ENCODE measurements at places on chromosomes 4 and X. TPM values are rescaled to one million over a fixed set of nuclear protein-coding genes. Genes with fewer than 3 reads are reported as not detected.

ZGRF1 gene
- total RNA-seq = 34.4 TPM

DNA sequence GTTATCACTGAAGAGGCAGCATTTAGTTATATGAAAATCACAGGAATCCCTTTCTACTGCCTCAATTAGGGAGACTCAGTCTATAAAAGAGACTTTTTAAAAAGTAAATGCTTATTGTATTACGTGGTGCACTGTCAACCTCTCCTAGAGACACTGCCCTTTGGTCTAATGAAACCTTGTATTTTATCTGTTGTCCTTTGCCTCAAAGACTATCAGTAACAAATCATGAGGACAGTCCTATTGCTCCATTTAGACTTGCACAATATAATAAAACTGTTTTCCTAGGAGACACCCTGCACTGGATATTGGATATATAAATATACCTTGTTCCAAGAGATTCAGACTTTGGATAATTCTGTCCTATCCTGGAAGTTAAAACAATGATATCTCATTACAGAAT is 34.2 kb downstream of the VCX3A start:
- no peaks in the 10 kb centered on the region for H3K4me1 ChIP-seq
- no peak overlapping the region for H3K27ac ChIP-seq
- no peaks in the 10 kb centered on the region for H3K27me3 ChIP-seq
- no peak overlapping the region for H3K4me3 ChIP-seq
- no peaks in the 10 kb centered on the region for H3K36me3 ChIP-seq

DNA sequence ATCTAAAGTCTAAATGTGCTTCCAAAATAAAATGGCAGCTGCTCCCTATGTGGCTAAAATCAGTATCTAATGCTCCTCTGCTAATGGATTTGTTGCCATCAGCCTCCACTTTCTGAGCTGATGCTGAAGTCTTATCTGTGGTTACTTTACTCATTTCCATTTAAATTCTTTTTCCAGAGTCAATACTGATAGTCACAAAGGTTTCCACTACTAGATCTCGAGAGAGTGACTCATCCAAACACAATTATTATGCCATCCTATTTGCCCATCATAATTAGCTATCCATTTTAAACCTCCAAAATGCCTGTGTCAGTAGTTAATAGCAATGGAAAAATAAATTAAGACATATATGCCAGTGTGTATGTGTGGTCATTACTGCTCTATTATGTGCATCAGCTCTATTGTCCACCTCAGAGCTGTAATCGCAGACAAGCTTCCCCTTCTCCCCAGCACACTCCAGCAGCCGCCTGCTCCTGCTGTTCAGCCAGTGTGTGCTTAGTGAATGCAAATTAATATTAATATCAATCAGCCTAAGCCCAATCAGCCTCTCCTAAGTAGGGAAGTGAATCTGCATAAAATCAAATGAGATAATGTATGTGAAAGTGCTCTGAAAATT is 199.8 kb upstream of the ZIC3 start:
- H3K36me3 ChIP-seq = no peaks in the 10 kb centered on the region
- no peak for DNase-seq
- no peak overlapping the region for H3K4me3 ChIP-seq
- H3K27ac ChIP-seq = no peak overlapping the region

TLR2 gene
- total RNA-seq = 1.1 TPM

- H3K4me3 ChIP-seq = no peak overlapping the region
- H3K4me1 ChIP-seq = peaks cover 30% of the 10 kb centered on the region
- DNase-seq = no peak
- peaks cover 65% of the 10 kb centered on the region for H3K36me3 ChIP-seq
- H3K27me3 ChIP-seq = no peaks in the 10 kb centered on the region
Observed at GRCh38 chr4:77022560-77023179, 53.1 kb downstream of the CCNI start.

DNA sequence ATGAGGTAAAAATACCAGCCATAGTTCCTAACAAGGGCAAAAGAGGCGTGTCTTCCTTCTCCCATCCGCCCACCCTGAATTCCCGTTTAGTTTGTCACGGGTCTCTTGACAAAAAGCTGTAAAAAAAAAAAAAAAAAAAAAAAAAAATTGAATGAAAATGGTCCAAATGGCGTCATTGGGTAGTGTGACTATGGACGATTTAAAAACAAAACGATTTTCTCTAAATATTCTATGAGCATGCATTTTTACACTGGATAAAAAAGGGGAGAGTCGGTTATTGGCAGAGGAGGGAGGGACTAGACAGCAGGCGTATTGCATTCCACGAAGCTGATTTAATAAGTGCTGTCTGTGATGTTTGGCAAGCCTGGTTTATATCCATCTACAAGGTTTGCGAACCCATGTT is at the start of gene FAM133A:
TSS of gene FAM133A (plus strand) at position 338 of the 403 bp plus-strand sequence. CDS start 35,214 bp downstream, outside the sequence.
- no peak for DNase-seq
- peak within 1 kb of the TSS; percentile 86 for H3K4me3 ChIP-seq
- no peaks in the 10 kb centered on the region for H3K36me3 ChIP-seq
- H3K27me3 ChIP-seq = no peaks in the 10 kb centered on the region
- peaks cover 7% of the 10 kb centered on the region for H3K4me1 ChIP-seq

GRCh38 chr4:147247579-147247978 is 233.3 kb upstream of the EDNRA start:
- no peaks in the 10 kb centered on the region for H3K36me3 ChIP-seq
- no peaks in the 10 kb centered on the region for H3K27me3 ChIP-seq
- DNase-seq = no peak
- H3K4me1 ChIP-seq = no peaks in the 10 kb centered on the region

GRCh38 chr4:169136796-169137557 is 126.9 kb upstream of the CBR4 start:
- DNase-seq = no peak
- H3K4me3 ChIP-seq = no peak overlapping the region
- H3K4me1 ChIP-seq = no peaks in the 10 kb centered on the region
- no peaks in the 10 kb centered on the region for H3K27me3 ChIP-seq

PTCHD1 gene
- not detected for total RNA-seq

DNA sequence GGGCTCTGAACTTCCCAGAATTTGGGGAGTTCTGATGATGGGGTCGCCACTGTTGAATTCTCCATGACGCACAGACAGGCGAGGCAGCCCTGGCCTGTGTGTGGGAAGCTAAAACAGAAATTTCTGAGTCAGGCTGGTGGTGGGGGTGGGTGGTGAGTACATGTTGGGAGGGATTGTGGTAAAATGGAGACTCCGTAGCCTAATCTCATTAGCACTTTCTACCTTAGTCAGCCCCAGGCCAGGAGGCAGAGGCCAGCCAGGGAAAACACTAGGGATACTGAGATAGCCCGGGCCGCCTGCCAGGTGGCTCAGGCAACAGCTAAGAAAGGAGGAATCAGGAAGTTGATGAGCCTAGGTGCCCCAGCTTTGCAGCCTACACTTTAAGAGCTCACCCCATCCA is 39.3 kb upstream of the NHSL2 start:
- no peak overlapping the region for H3K4me3 ChIP-seq
- no peak overlapping the region for H3K27ac ChIP-seq
- H3K27me3 ChIP-seq = peaks cover 17% of the 10 kb centered on the region

RBM47 gene
- total RNA-seq = 0.22 TPM

- no peak for DNase-seq
- no peak overlapping the region for H3K4me3 ChIP-seq
- H3K27ac ChIP-seq = no peak overlapping the region
- H3K27me3 ChIP-seq = peaks cover 7% of the 10 kb centered on the region
- peaks cover 2% of the 10 kb centered on the region for H3K4me1 ChIP-seq
Observed at GRCh38 chr4:76525751-76526150, 90.7 kb downstream of the SHROOM3 start.

- H3K4me1 ChIP-seq = no peaks in the 10 kb centered on the region
- H3K36me3 ChIP-seq = no peaks in the 10 kb centered on the region
- DNase-seq = no peak
- no peak overlapping the region for H3K27ac ChIP-seq
Observed at GRCh38 chr4:2451036-2451520, 17.8 kb upstream of the RNF4 start.

USP17L19 gene
- not detected for total RNA-seq

- no peak for DNase-seq
- peaks cover 5% of the 10 kb centered on the region for H3K4me1 ChIP-seq
- no peak overlapping the region for H3K27ac ChIP-seq
Observed at GRCh38 chr4:174248407-174248806, 35.1 kb downstream of the FBXO8 start.

- no peak for DNase-seq
- H3K4me3 ChIP-seq = no peak overlapping the region
- no peaks in the 10 kb centered on the region for H3K36me3 ChIP-seq
- no peaks in the 10 kb centered on the region for H3K27me3 ChIP-seq
- H3K27ac ChIP-seq = no peak overlapping the region
- no peaks in the 10 kb centered on the region for H3K4me1 ChIP-seq
Observed at GRCh38 chr4:26227601-26228229, 93.1 kb upstream of the RBPJ start.

GRCh38 chr4:11636031-11636430 is 207.3 kb upstream of the HS3ST1 start:
- DNase-seq = no peak
- no peaks in the 10 kb centered on the region for H3K4me1 ChIP-seq
- H3K27ac ChIP-seq = no peak overlapping the region
- H3K36me3 ChIP-seq = no peaks in the 10 kb centered on the region

GRCh38 chr4:70099206-70099605 is 49.0 kb downstream of the HTN1 start:
- no peaks in the 10 kb centered on the region for H3K36me3 ChIP-seq
- no peaks in the 10 kb centered on the region for H3K27me3 ChIP-seq
- no peak for DNase-seq

DNA sequence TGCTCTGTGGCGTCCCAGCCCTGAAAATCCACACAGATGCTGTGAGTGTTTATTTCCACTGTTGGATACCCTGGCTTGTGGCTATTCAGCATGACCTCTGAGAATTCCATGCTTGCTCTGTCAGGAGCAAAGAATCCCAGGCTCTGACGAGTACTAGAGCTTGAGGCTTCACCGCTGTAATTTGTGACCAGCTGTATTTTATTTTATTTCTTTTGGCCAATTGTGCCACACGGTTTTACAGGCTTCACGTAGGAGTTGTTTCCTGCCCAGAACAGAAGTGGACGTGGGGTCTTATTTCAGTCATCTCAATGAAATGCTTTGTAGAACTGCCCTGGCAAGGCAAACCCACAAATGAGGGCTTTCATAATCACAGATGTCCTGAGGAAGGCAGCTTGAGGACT is 69.4 kb upstream of the CLDN34 start:
- H3K4me1 ChIP-seq = no peaks in the 10 kb centered on the region
- no peak for DNase-seq
- H3K4me3 ChIP-seq = no peak overlapping the region
- no peaks in the 10 kb centered on the region for H3K36me3 ChIP-seq
- H3K27ac ChIP-seq = no peak overlapping the region
- H3K27me3 ChIP-seq = peaks cover 10% of the 10 kb centered on the region

DNA sequence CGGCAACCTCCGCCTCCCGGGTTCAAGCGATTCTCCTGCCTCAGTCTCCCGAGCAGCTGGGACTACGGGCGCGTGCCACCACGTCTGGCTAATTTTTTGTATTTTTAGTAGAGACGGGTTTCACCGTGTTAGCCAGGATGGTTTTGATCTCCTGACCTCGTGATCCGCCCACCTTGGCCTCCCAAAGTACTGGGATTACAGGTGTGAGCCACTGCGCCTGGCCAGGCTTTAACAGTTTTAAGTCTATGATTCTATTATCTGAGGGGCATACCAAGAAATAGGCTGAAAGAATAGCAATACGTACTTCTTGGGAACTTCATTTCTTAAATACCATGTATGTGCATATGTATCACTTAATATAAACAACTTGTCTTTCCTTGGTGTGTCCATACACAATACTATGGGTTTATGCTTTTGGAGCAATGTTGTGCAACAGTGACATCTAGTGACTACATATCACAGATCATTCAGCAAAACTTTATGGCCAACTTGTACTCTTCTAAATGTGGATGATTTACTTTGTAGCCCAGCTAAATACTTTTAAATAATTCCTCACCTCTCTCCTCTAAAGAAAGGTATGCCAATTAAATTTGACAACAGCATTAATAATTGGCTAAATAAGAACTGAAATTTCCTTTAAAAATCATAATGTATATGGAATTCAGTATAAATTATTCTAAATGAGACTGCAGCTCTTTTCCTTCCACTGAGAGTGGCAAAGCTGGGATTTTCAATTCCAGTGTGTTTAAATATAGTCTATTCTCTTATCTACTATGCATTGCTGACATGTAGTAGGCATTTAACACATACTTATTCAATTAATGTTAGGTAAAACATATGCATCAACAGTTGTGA is 10.4 kb downstream of the SLC9B1 start:
- H3K4me3 ChIP-seq = no peak overlapping the region
- no peaks in the 10 kb centered on the region for H3K36me3 ChIP-seq
- H3K27ac ChIP-seq = no peak overlapping the region
- no peaks in the 10 kb centered on the region for H3K4me1 ChIP-seq
- peaks cover under 1% of the 10 kb centered on the region for H3K27me3 ChIP-seq

GRCh38 chr4:102868153-102868780 is 525 bp upstream of the CISD2 start:
- peak overlapping the region; percentile 100 for H3K27ac ChIP-seq
- peak overlapping the region; percentile 98 for H3K4me3 ChIP-seq
- peaks cover 50% of the 10 kb centered on the region for H3K4me1 ChIP-seq
- peaks cover 56% of the 10 kb centered on the region for H3K36me3 ChIP-seq

RTL5 gene
- 0.08 TPM for total RNA-seq

All from activated naive CD8-positive, alpha-beta T cell treated with anti-CD3 and anti-CD28 coated beads for 36 hours (primary cell).